ENCODE measurements at places on chromosomes 5 and 9. TPM values are rescaled to one million over a fixed set of nuclear protein-coding genes. Genes with fewer than 3 reads are reported as not detected.

Gene NR6A1
- 0.07 TPM for total RNA-seq

DNA sequence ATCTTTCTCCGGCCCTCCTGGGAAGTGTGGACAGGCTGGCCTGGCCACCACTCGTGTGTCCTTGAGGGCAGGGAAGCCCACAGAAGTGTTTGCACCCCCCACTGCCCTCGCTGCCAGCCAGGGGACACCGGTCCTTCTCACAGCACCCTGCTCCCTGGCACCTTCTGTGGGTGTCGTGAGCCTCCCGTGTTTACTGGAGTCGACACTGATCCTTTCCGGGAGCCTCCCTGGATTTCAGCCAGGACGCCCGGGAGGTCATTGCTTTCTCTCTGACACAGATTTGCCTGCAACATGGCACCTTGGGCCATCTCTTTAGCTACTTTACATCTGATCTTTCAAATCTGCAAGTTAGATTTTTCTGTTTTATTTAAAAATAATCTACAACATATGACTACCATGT, 120.4 kb upstream of the CACNA1B start:
- H3K27ac ChIP-seq = peak overlapping the region; percentile 65
- no peak for DNase-seq
- H3K36me3 ChIP-seq = peaks cover 57% of the 10 kb centered on the region
- H3K4me1 ChIP-seq = peaks cover 35% of the 10 kb centered on the region
- no peak overlapping the region for H3K4me3 ChIP-seq

- DNase-seq = no peak
- no peak overlapping the region for H3K4me3 ChIP-seq
- no peak overlapping the region for H3K27ac ChIP-seq
- no peaks in the 10 kb centered on the region for H3K27me3 ChIP-seq
- H3K4me1 ChIP-seq = no peaks in the 10 kb centered on the region
Measured at GRCh38 chr9:82273121-82273520, 284.5 kb downstream of the SPATA31D1 start.

Gene TMCO6
- total RNA-seq = 18.8 TPM

DNA sequence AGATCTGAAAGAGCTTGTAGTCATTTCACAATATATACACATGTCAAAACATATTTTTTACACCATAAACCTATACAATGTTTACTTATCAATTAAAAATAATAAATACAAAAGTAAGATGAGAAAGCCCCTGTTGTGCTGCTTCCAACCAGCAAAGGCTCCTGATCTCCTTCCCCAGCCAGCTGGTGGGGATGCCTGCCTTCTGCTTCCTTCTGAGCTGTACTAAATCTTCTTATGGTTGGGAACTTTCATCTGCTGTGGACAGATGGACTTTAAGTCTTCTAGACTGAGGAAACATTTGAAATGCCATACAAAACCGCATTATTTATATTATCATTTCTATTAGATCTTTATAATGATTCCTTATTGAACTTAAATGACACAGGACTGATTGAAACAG, 745.3 kb upstream of the CHD1 start:
- no peak for DNase-seq
- no peaks in the 10 kb centered on the region for H3K4me1 ChIP-seq
- H3K27me3 ChIP-seq = no peaks in the 10 kb centered on the region
- H3K36me3 ChIP-seq = no peaks in the 10 kb centered on the region

DNA sequence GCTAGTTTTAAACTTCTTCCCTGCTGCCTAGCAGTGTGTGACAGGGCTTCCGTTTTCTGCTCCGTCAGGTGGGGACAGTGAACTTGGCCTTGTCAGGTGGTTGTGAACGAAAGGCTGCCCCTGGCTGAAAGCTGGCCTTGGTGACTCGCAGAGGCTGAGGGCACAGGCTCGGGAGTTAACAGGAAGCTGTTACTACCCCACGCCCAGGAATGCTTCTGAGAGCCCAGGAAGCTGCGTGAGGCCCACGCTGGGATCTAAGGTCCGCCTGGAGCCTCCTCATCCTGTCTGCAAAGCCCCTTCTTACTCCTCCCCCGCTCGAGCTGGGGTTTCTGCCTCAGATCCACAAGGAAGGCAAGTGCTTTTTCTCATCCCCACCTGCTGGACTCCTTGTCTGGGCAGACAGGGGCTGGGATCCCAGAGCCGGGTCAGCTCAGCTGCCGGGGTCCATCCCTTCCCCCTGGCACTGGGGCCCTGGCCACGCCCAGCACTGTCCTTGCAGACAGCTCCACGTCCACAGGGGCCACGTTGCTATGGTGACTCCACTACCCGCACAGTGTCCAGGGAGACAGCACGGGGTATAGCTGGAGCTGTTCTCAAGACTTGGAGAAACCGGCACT, 124.7 kb upstream of the TBC1D2 start:
- H3K27ac ChIP-seq = no peak overlapping the region
- no peaks in the 10 kb centered on the region for H3K36me3 ChIP-seq
- DNase-seq = no peak
- peaks cover 7% of the 10 kb centered on the region for H3K4me1 ChIP-seq

GRCh38 chr5:90902651-90903386, 344.2 kb downstream of the ADGRV1 start:
- H3K27ac ChIP-seq = no peak overlapping the region
- H3K27me3 ChIP-seq = peaks cover 3% of the 10 kb centered on the region
- no peaks in the 10 kb centered on the region for H3K4me1 ChIP-seq

- H3K27me3 ChIP-seq = no peaks in the 10 kb centered on the region
- no peak overlapping the region for H3K27ac ChIP-seq
- H3K4me1 ChIP-seq = peaks cover 8% of the 10 kb centered on the region
- DNase-seq = no peak
- no peak overlapping the region for H3K4me3 ChIP-seq
- no peaks in the 10 kb centered on the region for H3K36me3 ChIP-seq
Measured at GRCh38 chr9:134895908-134896833, 15.6 kb downstream of the FCN2 start.

Gene CSF2
- total RNA-seq = 0.82 TPM

DNA sequence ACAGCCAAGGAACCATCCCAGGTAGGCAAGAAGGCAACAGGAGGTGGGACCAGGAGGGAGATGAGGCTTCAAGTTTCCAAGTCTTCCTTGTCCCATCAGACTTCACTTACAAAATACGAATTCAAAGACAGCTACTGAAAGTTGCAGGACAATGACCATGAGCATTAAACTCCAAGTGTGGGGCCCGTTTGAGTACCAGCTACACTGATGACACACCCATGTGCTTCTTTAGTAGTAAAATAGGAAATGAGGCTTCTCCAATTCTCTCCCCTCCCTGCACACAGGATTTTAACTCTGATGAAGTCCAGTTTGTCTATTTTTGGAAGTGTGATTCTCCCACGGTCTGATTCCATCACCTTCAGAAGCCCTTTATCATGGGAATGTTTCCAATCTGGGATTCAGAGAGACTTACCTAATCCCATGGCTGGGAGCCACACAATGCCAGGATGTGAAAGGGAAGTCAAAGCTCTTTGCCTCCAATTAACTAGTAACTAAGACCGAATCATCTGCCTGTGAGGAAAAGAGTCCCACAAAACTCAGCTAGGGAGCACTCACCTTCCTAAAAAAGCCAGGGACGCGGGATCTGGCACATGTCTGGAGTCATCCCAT, 222.8 kb upstream of the MSX2 start:
- no peaks in the 10 kb centered on the region for H3K36me3 ChIP-seq
- no peak overlapping the region for H3K27ac ChIP-seq
- no peaks in the 10 kb centered on the region for H3K27me3 ChIP-seq
- H3K4me1 ChIP-seq = no peaks in the 10 kb centered on the region

GRCh38 chr9:134262035-134262434, 64.2 kb upstream of the RXRA start:
- H3K4me1 ChIP-seq = peaks cover 2% of the 10 kb centered on the region
- no peak for DNase-seq
- no peaks in the 10 kb centered on the region for H3K36me3 ChIP-seq
- no peak overlapping the region for H3K27ac ChIP-seq

GRCh38 chr9:134026581-134026980, 1.3 kb downstream of the BRD3OS start:
- no peak overlapping the region for H3K27ac ChIP-seq
- no peaks in the 10 kb centered on the region for H3K36me3 ChIP-seq
- no peaks in the 10 kb centered on the region for H3K27me3 ChIP-seq
- H3K4me1 ChIP-seq = peaks cover 14% of the 10 kb centered on the region
